ENCODE measurements at places on chromosomes 1 and 21.

- DNase-seq = no peak
Observed at GRCh38 chr21:39182484-39183271, 573 bp downstream of the PSMG1 start.

DNA sequence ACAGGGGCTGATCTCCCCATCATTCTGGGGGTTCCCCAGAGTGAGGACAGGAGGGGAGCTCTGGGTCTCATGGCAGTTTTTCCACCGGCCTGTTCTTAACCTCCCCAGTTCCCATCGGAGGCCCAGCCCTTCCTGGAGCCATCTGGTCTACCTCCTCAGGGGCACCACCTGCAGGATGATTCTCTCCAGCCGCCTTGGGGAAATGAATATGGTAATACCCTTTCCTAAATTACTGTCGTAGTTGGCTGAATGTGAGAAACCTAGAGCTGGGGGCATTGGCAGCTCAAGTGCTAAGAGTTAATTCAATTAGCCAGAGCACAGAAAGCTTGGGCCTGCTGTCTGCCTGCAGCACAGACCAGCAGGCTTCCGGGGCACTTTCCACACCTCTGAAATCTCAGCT lies 64.9 kb downstream of the TAS1R2 start:
- DNase-seq = no peak

DNA sequence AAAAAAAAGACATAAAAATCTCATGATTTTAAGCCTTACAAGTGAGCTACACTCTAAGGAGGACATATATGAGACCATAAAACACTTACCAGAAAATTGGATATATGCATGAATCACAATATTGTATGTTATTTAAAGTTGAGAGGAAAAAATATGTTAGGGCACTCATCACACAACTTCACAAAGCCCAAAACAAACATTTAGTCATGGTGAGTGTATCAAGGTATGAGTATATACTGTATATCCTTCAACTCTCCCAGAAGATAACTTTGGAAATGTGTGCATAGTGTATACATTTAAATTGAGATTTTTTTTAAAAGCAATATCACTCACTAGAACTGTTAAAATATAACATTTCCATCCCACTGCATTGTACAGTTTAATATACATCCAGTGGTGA lies 259.3 kb downstream of the SRGAP2C start:
- no peak for DNase-seq

DNA sequence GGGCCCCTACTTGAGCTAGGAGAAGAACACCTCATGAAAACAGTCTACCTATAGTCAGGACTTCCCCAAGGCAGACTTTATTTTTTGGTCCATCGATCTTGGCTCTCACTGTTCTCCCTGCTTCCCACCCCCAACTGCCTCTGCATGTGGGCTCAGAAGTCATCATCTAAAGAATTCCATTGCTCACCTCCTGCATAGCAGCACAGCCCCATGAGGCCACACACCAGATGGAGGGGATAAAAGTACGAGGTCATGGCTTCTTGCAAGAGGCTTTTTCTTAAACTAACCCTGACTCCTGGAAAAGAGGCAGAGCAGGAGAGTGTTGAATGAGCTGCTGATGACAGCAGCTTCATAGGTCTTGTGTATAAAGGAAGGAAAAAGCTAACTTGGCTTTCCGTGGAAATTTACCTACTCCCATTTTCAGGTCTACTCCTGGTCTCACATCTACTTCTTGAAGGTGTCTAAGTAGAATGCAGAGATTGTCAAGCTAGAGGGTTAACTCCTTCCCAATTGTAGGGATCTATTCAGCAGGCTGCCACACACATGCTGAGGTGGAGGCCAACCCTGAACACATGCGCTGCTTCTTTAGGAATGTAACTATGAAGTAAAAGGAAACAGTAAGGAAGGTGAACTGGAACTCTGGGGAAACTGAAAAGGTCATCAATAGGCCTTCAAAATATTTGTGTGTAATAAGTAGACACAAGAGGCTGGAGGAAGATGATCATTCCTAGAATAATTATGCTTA lies 18.7 kb downstream of the WNT2B start:
- no peak for DNase-seq
